Immature natural killer cell (primary cell): ENCODE measurements at places on chromosomes 2 and 18.

DNA sequence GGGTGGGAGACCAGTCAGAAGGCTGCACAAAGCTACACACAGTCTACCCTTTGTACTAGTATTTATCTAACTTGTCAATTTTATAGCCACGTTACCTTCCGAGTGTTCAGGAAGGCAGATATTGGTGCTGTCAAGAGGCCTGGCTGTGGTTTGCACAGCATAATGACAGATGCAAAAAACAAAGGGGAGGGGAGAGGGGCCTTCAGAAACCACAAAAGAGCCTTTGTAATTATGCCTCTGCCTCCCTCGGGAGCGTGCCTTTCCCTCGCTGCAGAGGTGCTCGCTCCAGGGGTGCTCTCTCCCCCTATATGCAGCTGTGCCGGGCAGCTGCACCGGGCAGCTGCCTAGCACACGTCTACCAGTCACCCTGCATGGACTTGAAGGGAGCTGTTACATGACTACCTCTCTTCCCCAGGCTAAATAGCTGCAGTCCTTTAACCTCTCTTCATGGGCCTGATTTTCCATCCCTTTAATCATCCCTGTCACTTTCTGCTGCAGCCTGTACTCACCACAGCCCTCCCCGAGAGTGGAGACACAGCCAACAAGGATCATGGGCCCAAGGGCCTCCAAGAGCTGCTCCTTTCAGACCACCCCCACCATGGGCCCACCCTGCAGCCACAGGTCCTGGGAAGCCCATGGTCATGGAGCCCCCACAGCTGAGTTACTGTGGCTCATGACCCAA is 168.4 kb upstream of the PKDCC start:
- DNase-seq, result no peak

DNA sequence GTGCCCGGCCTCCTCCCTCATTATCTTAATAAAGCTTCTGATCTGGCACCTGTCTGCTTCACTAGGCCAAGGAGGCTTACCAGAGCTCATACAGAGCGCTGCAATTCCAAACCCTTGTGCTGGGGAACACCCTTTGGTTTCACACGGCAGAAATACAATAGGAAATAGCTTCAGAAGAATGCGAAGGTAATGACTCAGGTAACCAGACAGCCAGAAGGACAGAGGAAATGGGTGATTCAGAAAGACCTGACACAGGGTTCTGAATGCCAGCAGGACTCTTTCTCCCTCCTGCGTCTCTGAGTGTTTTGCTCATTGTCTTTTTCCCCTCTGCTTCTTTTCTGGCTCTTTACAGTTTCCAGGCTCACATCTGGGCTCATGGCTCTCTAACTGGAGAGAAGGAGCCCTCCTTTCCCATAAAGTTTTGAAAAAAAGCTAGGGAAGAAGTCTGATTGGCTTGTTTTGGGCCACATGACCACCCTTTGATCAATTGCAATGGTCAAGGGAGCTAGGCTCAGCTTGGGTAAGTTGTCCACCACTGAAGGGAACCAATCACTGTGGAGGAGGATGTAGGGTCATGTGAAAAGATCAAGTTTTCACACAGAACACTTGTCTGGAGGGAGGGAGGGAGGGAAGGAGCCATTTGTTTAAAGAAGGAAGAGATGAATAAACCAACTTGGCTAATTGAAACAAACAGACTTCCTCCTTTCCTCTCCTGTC is 90.5 kb upstream of the UPP2 start:
- no peak for DNase-seq

DNA sequence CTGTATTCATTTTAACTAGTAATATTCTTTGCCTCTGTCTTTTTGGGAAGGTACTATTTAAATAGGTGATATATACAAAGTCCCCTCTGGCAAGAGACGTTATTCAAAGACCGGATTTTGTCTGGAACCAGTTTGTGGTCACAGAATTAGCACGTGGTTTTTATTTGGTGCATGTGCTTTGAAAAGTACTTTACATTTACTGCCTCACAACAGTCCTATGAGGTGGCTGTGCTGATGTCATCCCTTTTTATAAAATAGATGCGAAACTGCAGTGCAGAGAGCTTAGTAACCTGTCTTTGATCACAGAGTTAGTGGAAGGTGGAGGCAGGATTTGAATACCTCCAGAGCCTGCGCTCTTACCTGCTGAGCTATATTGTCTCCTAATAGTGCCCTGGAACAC is 4.0 kb downstream of the LPIN1 start:
- peak; percentile 76 for DNase-seq

DNA sequence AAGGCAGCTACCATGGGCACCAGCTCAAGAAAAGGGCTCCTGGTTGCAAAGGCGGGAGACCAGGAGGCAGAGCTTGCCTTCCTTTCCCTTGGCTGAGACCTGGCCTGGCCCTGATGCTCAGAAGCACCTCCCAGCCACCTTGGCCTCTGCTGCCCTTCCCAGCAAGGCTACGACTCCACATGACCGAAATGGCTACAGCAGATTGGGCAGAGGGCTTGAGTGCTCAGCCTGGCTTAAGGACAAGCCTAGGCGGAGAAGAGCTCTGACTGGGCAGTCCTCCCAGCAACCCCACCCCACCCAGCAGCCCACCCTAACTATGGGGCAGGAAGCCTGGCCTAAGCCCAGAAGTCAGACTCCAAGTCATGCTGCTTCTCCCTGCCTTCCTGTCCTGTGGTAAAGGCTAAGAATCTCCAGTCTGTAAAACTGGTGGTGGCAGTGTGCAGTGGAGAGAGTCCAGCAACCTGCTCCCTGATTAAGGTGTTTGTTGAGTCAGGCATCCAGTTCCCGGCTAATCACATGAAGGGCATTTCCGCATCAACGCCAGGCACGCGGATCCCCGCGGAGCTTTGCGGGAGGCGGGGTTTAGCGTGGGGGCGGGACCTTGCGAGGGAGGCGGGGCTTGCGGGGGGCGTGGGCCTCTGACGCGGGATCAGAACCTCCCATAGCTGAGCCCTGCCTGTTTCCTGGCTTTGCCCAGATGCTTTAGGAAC is 256.0 kb downstream of the BCL11A start:
- no peak for DNase-seq

DNA sequence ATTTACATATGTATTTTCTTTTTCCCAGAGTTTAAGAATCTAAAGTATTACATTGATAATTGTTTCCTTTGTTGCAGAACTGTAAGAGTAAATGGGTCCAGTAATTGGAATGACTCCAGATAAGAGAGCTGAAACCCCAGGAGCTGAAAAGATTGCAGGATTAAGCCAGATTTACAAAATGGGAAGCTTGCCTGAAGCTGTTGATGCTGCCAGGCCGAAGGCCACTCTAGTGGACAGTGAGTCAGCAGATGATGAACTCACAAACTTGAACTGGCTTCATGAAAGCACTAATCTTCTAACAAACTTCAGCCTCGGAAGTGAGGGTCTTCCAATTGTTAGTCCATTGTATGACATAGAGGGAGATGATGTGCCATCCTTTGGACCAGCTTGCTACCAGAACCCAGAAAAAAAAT is 183.8 kb upstream of the STON1 start:
- no peak for DNase-seq

- DNase-seq, result no peak
Observed at GRCh38 chr2:6212491-6212890, 520.3 kb downstream of the SOX11 start.

DNA sequence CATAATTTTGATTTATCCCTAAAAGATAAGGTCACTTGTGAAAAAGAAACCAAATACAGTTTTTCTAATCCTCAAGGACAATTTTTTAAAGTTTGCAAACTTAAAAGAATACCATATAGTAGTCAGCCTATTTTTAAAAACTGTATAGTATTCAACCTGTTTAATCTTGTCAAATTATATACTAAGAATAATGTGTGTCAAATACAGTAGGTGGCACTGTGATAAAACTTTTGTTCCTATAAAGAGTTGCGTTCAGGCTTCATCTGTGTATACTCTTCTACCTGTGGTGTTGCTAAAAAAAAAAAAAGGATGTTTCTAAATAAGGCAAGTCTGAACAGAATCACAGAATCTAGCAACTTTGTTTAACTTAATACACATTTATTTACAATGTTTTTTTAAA is 68.6 kb downstream of the CCDC138 start:
- no peak for DNase-seq

GRCh38 chr2:233379441-233379840 is 25.1 kb downstream of the DGKD start:
- no peak for DNase-seq

DNA sequence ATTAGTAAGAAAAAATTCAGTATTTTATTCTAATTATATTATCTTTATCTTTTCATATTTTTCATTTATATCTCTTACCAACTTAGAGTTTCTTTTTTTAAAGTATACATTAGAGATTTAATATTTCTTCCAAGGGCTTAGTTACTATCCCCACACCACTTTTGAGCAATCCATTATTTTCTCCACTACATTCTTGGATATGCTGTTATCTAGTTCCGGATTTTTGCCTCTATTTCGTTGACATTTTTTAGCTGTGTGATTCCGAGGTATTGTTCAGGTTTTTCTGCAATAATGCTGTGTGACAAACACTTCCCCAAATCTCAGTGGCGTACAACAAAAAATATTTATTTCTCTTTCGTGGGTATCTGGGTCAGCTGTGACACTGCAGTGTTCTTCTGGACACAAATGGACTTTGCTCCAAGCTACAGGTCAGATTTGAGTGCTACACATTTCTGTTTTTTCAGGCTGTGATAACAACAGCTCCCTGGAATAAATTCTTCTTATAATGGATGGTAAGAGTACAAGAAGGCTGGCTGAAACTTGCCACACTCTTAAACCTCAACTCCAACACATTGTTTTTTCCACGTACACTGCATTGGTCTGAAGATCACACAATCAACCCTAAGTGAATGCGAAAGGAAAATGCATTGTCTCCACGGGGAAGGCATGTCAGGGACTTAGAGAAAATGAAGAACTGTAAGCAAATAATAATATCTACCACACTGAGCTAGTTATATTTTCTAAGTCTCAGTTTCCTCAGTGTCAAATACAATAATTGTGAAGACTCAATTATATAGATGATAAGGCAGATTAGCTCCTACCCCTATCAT is 50.9 kb upstream of the PSMD14 start:
- no peak for DNase-seq

- no peak for DNase-seq
Observed at GRCh38 chr2:118992740-118993391, 50.9 kb downstream of the MARCO start.

DNA sequence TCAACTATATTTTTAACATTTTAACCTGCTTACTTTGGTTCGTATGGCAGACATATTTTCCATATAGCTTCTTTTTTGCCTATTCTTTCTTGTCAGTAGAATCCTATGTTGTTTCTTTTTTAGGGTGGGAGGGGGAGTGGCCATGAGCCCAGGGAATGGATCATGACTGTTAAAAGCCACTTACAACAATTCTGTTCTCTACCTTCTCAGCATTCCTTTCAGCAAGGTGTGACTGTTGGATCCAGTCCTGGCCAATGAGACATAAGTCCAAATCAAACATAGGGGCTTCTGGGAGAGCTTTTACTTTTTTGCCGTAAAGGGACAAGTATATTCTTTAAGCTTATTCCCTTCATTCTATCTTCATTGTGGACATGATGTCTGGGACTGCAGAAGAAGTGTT is 25.0 kb upstream of the DNAH6 start:
- no peak for DNase-seq

- DNase-seq, result no peak
Observed at GRCh38 chr2:61179701-61180639, 18.0 kb downstream of the C2orf74 start.

GRCh38 chr2:114237331-114237730 is 205.1 kb upstream of the DPP10 start:
- no peak for DNase-seq

GRCh38 chr2:184875212-184875611 is 276.9 kb downstream of the ZNF804A start:
- DNase-seq, result no peak
